ENCODE measurements at places on chromosomes 12 and 14.

DNA sequence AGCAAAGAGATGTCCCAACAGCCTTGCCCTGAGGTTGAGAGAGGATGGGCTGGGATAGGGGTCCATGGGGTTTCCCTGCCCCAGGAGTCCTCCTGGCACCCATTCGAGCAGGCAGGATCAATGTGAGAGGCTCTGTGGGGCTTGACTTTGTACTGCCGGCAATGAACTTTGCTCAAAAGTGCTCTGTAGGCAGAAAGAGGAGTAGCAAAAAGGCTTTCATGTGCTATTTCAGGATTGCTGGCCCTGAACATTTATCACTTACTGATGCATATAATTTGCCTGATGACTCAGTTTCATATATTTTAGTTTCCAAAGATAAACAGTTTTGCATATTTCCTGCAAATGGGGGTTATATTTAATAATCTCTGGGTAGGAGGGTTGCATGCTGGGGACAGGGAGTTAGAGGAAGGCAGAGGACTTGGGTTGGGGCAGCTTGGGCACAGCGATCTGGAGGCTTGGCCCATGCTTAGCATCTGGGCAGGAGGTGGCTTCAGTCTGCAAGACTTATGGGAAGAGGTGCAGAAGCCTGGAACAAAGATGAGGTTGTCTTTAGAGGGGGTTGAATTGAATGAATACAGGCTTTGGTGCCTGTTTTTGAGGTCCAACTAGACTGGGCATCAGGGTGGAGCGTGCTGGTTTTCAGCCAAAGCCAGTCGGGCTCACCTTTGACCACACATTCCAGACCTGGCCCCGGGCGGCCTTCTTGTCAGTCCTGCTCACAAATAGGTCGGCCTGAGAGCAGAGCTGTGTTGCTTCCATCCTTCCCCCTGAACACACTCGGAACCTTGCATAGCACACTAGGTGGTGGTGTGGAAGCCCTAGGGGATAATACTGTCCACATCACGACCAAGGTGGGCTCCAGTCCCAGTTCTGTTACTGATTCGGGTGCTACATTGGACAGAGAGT, 101.4 kb downstream of the PAPOLA start:
- DNase-seq: no peak

GRCh38 chr14:101408077-101408831, 153.0 kb upstream of the DIO3 start:
- no peak for DNase-seq

DNA sequence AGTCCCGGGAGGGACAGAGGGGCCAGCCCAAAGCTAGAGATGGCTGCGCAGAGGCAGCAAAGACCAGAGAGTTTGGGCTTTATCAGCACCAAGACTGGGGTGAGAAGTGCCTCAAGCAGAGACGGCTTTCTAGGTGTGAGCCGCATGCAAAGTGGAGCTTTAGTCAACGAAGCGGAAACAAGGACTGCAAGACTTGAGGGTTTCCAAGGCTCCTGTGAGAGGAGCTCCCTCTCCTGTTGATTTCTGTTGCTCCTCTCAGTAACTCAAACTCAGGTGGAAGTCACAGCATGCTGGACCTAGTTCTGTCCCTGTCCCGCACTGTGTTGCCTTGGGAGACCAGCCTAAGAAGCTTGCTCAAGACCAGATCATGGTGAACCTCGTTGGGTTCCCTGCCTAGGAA, 327.8 kb downstream of the MED13L start:
- no peak for DNase-seq

DNA sequence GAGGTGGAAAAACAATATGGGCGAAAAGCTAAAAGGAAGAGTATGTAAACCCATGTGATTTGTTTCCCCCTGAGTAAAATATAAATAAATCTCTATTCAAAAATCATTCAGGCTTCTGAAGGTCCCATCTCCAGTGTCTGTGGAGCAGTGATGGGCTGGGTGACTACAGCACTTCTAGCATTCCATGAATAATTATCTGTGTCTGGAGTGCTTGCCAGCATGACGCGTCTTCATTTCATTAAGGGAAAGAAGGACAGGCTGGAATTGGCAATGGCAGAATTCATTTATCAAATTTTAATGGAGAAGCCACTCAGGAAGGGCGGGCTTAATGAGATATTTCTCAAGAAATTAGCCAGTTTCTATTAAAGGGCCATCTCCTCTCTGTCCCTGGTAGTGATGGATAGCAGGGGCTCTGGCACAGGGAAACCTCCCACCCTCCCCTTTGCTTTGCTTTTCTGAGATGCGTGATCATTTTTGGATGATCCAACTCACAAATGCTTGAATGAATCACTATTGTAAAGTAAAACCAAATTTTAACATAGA, 916.3 kb upstream of the SEL1L start:
- no peak for DNase-seq

GRCh38 chr12:106147956-106148355, 9.2 kb upstream of the NUAK1 start:
- no peak for DNase-seq

- DNase-seq: peak; percentile 36
These were observed 1.1 kb upstream of the BCL11B start for GRCh38 chr14:99272899-99273765.

GRCh38 chr14:71711619-71712018, 220.6 kb upstream of the RGS6 start:
- no peak for DNase-seq

- no peak for DNase-seq
These were observed 37.9 kb upstream of the PLEKHG6 start for GRCh38 chr12:6272300-6273204.

DNA sequence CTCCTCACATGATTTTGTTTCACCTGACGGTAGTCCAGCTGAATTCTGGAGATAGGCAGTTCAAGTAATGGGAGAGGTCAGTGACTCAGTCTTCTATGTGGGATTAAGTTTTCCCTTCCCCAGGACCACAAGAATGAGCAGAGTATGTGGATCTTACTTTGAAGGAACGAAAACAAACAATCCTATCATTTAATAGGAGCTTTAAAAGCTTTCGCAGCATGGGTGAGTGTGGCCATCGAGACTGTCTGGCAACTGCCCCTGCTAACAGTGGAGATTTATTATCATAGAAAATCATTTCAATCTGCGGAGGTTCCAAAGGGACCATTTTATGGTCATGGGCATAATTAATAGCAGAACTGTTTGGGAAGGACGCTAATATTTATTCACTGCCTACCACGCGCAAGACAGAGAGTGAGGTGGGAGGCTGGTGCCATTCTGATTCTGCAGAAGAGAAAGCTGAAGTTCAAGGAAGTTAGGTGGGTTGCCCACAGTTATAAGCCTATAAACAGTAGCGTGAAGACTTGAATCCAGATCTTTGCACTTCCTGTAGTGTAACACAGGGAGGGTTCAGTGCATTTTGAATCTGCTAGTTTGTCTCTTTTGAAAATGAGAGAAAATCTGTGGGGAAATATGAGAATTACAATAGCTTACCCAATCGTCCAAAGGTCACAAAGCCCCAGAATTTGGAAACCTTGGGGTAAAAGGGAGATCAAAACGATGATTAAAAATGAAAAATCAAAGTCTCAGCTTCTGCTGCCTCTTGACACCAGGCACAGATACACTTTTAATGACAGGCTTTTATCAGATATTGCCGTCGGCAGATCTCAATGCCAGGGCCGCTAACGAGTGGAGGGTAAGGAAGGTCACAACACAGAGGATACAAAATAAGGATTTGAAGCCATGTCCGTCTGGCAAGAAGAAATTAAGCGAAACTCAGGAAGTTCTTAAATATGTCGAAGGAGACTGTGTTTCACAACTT, 209.6 kb downstream of the CRADD start:
- DNase-seq: no peak

DNA sequence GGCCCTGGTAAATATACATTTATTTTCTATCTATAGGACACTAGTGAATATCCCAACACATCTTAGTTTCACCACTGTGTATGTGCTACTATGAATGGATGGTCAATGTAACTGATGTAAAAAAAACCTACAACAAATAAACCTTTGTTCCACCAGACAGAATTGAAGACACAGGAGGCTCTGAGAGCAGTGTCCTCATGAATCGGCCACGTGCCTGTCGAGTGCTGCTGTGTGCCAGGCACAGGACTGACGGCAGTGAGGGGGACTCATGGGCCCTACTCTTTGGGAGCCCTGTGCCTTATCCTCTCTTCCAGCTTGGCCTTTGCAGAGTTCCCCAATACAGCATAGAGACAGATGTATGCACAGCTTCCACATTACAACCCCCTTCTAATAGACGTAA, 18.2 kb downstream of the CINP start:
- DNase-seq: no peak

DNA sequence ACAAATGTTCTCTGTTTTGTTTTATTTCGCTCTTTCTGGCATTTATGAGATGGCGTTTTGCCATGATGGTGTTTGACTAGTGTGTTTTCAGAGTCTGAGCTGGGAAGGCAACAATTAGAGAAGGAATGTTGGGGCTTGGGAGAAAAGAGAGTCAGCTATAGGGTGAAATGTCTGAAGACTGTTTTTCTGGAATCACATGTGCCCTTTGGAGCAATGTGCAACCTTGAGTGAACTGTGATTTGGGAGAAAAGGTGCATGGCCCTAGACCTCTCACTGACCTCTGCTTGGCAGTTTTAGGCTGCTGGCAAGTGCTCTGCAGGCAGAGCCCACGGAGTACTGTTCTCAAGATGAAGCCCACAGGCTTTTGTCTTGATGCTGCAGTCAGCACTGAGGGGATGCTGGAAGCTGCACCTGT, 379.9 kb upstream of the PDE3A start:
- DNase-seq: no peak

DNA sequence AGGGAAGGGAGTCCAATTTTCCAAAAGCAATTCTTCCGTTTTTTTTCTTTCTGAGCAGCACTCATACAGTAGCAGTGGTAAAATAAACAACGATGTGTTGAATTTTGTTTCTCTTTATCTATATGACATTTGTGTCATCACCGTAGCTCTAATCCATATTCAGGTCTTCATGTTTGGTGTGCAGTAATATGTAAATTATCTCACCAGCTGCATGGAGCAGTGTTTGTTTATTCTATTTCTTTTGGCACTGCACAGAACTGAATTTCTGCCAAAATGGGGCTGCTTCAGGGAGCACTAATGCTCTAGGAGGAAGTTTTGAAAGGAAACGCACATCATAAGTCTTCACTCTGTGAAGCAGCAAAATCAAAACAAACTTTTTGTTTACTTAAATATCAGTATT, 130.0 kb upstream of the NPAS3 start:
- DNase-seq: no peak

GRCh38 chr14:46323404-46323762, 328.2 kb downstream of the RPL10L start:
- no peak for DNase-seq

- DNase-seq: no peak
These were observed 21.6 kb upstream of the TEX22 start for GRCh38 chr14:105376521-105377440.

GRCh38 chr12:20150835-20151422, 217.4 kb upstream of the PDE3A start:
- DNase-seq: no peak

DNA sequence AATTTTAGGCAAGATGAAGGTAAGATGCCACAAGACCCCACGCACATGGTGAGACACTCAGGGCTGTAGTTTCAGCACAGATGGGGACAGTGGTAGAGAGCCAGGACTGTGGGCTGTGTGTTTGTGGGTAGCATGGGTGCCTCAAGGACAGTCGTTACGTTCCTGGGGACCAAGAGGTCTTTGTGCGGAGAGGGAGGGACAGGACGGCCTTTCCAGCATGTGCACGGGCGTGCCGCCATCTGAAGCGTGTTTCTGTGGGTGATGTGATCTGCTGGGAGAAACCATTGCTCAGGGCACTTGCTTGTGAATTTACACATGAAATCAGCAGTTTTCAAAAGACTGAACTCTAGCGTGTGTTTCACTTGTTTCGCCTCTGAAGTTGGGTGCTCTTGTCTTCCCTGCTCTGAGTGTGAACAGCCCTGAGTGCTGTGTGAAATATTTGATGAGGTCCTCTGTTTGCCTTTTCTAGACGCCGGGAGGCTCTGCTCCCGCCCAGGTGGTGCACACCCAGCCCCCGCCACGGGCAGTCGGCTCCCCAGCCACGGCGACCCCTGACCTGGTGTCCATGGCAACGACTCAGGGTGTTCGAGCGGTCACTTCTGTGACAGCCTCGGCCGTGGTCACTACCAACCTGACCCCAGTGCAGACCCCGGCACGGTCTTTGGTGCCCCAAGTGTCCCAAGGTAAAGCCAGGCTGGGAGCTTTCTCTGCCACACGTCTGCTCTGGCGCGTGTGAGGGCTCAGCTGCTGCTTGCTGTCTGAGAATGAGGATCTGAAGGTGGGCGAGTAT, 82.3 kb downstream of the DDX51 start:
- DNase-seq: no peak

DNA sequence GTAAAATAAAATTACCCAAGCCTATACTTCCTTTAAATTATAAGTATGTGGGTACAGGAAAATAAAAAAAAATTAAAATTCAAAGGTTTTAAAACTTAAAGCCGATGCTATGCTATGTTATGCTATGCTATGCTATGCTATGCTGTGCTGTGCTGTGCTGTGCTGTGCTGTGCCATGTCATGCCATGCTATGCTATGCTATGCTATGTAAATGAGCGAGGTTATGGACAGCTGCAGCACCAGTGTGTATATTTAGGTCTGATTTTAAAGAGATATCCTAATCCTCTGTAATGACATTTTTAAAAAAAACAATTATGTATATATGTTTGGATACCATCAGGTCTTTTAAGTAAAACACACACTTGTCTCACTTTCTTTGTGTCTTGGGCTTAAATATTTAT, 1822.0 kb upstream of the SEL1L start:
- DNase-seq: no peak

GRCh38 chr14:100410056-100410565, 87.0 kb downstream of the SLC25A47 start:
- no peak for DNase-seq

DNA sequence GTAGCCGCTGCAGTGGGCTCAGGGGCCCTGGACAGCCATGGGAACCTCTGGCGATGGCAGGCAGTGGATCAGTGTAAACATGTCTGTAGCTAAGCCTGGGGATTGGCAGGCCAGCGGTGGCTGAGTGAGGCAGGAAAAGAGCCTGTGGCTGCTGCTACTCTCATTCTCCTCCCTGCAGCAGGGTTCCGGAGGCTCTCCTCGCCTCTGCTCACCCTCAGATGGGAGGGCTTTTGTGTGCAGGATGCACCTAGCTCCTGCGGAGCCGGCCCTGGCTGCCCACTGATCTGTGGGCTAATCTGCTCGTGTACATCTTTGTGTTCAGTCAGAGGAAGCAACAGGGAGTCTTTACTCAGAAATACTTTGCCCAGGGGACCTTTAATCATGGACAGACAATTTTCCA, 59.5 kb downstream of the GALNT8 start:
- no peak for DNase-seq

All from GM06990 (cell line).